ENCODE measurements at places on chromosomes 7 and 10.

DNA sequence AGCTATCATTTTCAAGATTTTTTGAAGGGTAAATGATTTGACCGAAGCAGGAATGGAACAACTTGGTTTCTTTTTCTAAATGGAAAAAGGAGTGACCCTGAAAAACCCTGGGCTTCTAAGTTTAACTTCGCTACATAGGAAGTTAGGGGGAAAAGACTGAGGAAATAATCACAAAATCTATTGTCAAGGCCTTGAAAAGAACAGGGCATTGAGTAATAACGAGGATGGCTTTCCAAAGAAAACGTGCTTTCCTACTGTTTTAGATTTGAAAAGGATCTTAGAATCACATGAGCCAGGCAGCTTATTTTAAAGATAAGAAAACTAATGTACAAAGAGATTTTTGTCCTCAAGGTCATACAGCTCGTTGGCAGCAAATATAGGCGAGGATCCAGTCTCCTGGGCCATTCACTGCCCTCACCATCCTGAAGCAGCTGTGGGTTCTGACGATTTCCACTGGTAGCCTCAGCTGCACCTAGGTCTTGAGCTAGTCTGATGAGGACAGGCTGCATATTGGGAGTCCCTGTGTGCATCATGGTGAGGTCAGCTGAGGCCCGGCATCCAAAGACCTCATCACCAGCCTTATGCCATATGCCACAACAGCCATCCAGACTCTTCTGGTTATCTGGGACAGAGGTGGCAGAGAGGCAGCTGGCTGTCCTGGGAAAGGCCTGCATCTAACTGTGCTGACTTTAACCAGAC is 384.7 kb upstream of the NRP1 start:
- DNase-seq, result no peak

DNA sequence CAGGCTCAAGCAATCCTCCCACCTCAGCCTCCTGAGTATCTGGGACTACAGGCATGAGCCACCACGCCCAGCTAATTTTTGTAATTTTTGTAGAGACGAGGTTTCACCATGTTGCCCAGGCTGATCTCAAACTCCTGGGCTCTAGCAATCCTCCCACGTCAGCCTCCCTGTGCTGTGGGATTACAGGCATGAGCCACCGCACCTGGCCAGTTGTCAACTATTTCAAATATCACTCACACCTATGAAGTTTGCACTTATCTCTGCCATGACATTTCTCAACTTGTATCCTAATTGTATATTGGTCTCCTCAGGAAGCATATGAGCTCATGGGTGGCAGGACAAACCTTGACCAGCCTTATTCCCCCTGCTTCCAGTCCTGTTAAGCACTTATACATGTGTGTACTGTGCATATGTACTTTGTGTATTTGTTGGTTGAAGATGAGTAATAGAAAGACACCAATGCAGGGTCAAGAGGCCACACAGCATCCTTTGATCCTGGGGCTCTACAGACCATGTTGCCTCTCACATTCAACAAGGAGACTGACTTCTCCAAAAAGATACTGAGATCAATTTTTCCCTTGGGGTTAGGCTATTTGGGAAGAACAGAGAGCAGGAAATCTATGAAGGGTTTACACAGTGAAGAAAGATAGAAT is 82.2 kb downstream of the SLC16A9 start:
- DNase-seq, result no peak

- DNase-seq, result no peak
These were observed 157.4 kb downstream of the NXPH1 start for GRCh38 chr7:8590791-8591190.

GRCh38 chr10:110317866-110318850 is 13.4 kb upstream of the SMNDC1 start:
- DNase-seq, result no peak
